ENCODE measurements at places on chromosomes 12 and 14. TPM values are rescaled to one million over a fixed set of nuclear protein-coding genes. Genes with fewer than 3 reads are reported as not detected.
A peak's percentile ranks its signal among the peaks of the same experiment; 100 is the strongest.

GRCh38 chr12:56935157-56935556, 949 bp upstream of the SDR9C7 start:
- no peaks in the 10 kb centered on the region for H3K27me3 ChIP-seq
- H3K27ac ChIP-seq, result no peak overlapping the region
- no peak for DNase-seq
- H3K36me3 ChIP-seq, result no peaks in the 10 kb centered on the region
- H3K4me3 ChIP-seq, result no peak overlapping the region

GRCh38 chr14:69877492-69877891, 1.7 kb upstream of the SMOC1 start:
- H3K36me3 ChIP-seq, result no peaks in the 10 kb centered on the region
- peaks cover 21% of the 10 kb centered on the region for H3K27me3 ChIP-seq
- DNase-seq, result no peak
- no peak overlapping the region for H3K4me3 ChIP-seq
- H3K27ac ChIP-seq, result no peak overlapping the region

DNA sequence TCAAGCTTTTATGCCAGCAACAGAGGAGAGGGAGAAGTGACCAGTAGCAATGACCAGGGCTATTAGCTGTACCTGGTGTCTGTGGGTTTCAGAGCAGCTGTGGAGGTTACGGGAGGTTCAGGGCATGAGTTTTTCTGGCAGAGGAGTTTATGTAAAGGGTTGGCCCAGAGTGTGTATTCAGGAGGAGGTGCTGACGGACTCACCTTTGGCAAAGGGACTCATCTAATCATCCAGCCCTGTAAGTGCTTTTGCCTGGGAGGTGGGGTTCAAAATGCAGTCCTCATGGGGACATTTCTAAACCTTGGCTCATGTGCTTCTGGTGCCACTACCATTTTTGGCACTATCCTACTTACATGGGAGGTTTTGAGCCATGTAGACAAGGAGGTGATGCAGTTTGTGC, 95.3 kb downstream of the DAD1 start:
- no peak overlapping the region for H3K4me3 ChIP-seq
- H3K4me1 ChIP-seq, result no peaks in the 10 kb centered on the region
- no peaks in the 10 kb centered on the region for H3K36me3 ChIP-seq
- no peaks in the 10 kb centered on the region for H3K27me3 ChIP-seq

DNA sequence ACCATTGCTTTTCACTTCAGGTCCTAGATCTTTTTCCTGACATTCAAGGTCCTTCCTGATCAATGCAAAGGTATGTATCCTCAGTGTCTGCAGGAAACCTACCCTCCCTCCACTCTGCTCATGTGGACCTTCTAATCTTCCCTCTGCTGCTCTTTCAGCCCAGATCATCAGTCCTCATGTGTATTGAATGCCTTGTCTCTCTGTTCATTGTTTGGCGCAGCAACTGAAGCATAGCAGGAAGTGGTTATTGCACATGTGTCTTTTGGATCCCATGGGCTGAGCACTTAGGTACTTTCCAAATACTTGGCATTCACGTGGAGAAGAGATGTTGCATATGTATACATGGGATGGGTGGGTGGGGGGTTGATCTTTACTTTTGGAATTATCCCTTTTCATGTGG, 4.3 kb upstream of the NIN start:
- no peak overlapping the region for H3K4me3 ChIP-seq
- no peak for DNase-seq
- H3K27ac ChIP-seq, result no peak overlapping the region
- H3K36me3 ChIP-seq, result peaks cover 7% of the 10 kb centered on the region
- H3K4me1 ChIP-seq, result peaks cover 16% of the 10 kb centered on the region

DNA sequence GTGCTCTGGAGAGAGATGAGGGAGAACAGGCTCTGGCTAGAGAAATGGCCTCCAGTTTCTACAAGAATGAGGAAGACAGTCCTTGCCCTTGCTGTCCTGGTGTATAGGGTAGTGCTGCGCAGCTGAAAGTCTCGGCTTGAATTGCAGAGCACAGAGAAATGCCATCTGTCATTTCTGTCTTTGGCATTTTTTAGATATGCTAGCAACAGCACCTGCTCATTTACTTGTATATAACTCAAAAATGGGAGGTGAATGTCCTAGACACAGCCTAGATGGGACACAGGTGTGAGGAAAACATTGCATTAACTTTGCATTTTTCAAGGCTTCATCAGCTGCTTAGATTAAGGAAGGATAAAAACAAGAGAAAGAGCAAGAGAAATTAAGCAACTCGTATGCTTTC, 35.8 kb downstream of the GPR19 start:
- H3K4me3 ChIP-seq, result no peak overlapping the region
- H3K36me3 ChIP-seq, result no peaks in the 10 kb centered on the region
- no peak overlapping the region for H3K27ac ChIP-seq

DNA sequence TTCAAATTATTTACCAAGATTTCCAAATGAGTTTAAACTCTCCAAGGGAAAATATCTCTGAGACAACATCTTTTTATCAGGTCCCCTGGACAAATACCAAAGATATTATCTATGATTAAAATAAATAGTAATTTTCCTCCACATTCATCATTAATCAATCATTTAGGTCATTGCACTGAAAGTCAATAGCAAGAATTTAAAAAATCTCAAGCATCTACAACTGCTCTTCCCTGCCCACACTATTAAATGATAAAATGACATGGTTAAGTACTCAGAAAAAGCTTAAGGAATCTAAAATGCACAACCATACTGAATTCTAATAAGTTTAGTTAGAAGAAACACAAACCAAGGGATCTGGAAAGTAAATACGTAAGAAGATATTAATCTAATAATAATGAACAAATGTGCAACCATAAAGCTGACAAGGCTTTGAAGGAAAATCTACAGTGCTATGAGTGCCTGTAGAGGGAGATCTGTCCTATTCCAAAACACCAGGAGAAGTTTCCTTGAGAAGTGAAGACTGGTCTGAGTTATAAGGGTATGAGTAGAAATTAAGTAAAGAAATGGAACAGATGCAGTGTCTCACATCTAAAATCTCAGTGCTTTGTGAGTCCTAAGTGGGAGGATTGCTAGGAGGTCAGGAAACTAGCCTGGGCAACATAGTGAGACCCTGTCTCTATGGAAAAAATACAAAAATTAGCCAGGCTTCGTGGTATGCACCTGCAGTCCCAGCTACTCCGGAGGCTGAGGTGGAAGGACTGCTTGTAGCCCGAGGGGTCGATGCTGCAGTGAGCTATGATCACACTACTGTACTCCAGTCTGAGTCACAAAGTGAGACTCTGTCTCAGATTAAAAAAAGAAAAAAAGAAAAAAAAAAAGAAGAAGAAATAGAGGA, 19.2 kb downstream of the INTS13 start:
- peaks cover 36% of the 10 kb centered on the region for H3K36me3 ChIP-seq
- no peaks in the 10 kb centered on the region for H3K4me1 ChIP-seq
- no peak for DNase-seq
- no peak overlapping the region for H3K27ac ChIP-seq

- H3K4me3 ChIP-seq, result no peak overlapping the region
- no peaks in the 10 kb centered on the region for H3K4me1 ChIP-seq
- H3K36me3 ChIP-seq, result no peaks in the 10 kb centered on the region
- H3K27ac ChIP-seq, result no peak overlapping the region
Observed at GRCh38 chr12:116771651-116772050, 33.5 kb downstream of the RNFT2 start.

DNA sequence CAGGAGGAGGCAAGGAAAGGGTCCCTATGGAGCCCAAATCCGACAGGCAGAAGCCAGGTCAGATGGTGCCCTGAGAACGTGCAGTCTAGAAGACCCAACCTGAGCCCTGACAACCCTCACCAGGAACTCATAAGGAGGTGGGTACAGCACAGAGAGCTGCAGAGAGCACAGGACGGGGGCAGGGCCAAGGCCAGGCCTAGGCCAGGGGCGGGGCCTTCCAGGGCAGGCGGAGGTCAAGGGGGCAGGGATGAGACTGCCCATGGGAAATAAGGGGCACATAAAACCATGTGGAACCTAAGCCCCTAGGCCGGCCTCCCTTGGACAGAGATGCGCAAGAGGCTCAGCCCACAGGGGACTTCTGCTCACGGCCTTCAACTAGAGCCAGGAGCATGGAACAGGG, 45.1 kb downstream of the SSH1 start:
- no peaks in the 10 kb centered on the region for H3K27me3 ChIP-seq
- DNase-seq, result no peak
- H3K4me1 ChIP-seq, result peaks cover 9% of the 10 kb centered on the region
- H3K36me3 ChIP-seq, result peaks cover 89% of the 10 kb centered on the region

DNA sequence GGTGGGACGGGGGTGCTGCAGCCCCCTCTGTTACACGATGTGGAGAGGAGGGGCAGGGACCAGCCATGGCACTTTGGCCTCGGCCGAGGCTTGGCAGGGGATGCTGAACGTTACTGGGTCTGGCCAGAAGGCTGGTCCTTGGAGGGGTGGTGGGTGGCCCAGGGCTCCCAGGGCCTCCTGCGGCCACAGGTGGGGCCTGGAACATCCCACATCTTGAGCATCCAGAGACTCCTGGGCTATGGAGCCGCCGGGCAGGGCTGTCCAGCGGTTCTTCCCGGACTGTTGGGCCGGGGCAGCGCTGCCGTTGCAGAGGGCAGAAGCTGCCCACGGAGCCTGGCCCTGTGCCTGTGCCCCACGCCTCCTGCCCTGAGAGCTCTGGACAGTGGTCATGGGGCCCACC, 15.9 kb downstream of the KIF26A start:
- H3K27me3 ChIP-seq, result no peaks in the 10 kb centered on the region
- no peak for DNase-seq
- H3K36me3 ChIP-seq, result no peaks in the 10 kb centered on the region
- no peaks in the 10 kb centered on the region for H3K4me1 ChIP-seq
- H3K27ac ChIP-seq, result no peak overlapping the region

- no peak overlapping the region for H3K4me3 ChIP-seq
- no peak overlapping the region for H3K27ac ChIP-seq
- peaks cover 8% of the 10 kb centered on the region for H3K4me1 ChIP-seq
- no peaks in the 10 kb centered on the region for H3K36me3 ChIP-seq
- no peak for DNase-seq
Observed at GRCh38 chr14:80496090-80496489, 284.8 kb upstream of the DIO2 start.

DNA sequence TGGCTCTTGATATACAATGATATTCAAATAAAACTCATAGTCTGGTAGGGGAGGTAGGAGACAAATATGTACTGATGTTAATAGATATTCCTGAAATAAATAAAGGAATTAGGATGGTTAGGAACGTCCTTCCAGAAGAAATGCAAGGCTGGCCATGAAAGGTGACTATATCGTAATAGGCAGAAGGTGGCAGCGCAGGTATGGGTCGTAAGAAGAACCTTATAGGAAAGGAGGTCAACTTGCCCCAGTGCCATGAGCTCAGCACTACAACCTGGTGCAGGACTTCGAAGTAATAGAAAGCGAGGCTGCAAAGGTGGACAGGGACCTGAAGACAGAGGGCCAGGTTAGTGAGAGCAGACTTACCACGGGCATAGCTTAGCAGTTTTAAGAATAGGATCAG, 55.3 kb upstream of the FGD4 start:
- H3K27me3 ChIP-seq, result no peaks in the 10 kb centered on the region
- no peaks in the 10 kb centered on the region for H3K4me1 ChIP-seq
- peaks cover 7% of the 10 kb centered on the region for H3K36me3 ChIP-seq
- no peak overlapping the region for H3K27ac ChIP-seq
- H3K4me3 ChIP-seq, result no peak overlapping the region

- H3K27ac ChIP-seq, result peak overlapping the region; percentile 94
- H3K4me3 ChIP-seq, result no peak overlapping the region
- H3K27me3 ChIP-seq, result no peaks in the 10 kb centered on the region
- no peak for DNase-seq
- no peaks in the 10 kb centered on the region for H3K36me3 ChIP-seq
Observed at GRCh38 chr12:28024231-28024995, 51.9 kb upstream of the PTHLH start.

- no peak overlapping the region for H3K4me3 ChIP-seq
- H3K36me3 ChIP-seq, result 0 out of 2 replicates have a peak, but pooled peaks cover 2% of the 10 kb centered on the region
- peak overlapping the region; percentile 56 for H3K27ac ChIP-seq
- peaks cover 21% of the 10 kb centered on the region for H3K4me1 ChIP-seq
- no peaks in the 10 kb centered on the region for H3K27me3 ChIP-seq
Observed at GRCh38 chr12:94304566-94305061, 155.1 kb downstream of the CEP83 start.

- no peaks in the 10 kb centered on the region for H3K27me3 ChIP-seq
- peaks cover 14% of the 10 kb centered on the region for H3K4me1 ChIP-seq
- DNase-seq, result no peak
- H3K27ac ChIP-seq, result no peak overlapping the region
- H3K36me3 ChIP-seq, result no peaks in the 10 kb centered on the region
- no peak overlapping the region for H3K4me3 ChIP-seq
Observed at GRCh38 chr12:47121146-47121545, 41.4 kb upstream of the AMIGO2 start.

- no peak for DNase-seq
- no peaks in the 10 kb centered on the region for H3K4me1 ChIP-seq
- no peaks in the 10 kb centered on the region for H3K27me3 ChIP-seq
- H3K27ac ChIP-seq, result no peak overlapping the region
Observed at GRCh38 chr12:109678719-109679118, 34.9 kb upstream of the FAM222A start.

GRCh38 chr14:70713511-70713916, 71.8 kb downstream of the TTC9 start:
- H3K27ac ChIP-seq, result no peak overlapping the region
- DNase-seq, result no peak
- H3K4me1 ChIP-seq, result no peaks in the 10 kb centered on the region

DNA sequence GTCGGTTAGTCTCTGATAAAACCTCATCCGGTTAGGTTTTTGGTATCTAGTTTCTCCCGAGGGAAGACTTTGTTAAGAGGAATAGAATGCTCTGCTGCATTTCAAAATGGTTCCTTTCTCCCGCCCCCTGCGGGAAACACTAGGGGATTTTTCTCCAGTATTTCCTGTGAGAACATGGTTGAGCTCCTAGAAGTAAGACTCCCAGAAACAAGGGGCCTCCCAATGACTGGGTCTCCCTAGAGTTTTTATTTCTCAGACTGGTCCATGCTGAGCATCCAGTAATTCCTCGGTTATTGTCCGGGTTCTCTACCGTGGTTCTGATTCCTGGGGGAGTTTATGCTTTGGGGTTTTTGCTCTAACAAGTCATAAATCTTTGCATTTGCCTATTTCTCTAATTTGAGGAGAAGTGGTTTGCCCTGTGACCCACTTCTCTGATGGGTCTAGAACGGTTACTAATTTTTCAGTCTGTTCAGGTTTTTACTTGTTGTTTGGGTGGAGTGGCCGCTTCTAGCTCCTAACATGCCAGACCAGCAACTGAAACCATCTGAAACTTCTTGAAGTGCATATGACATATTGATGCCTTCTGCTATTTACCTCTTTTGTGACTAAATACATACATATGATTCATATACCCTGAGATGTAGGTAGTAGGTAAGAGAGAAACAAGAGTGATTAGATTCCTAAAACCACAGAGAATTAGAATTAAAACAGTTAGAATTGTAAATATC, 25.1 kb downstream of the TESPA1 start:
- no peak overlapping the region for H3K4me3 ChIP-seq
- peaks cover 19% of the 10 kb centered on the region for H3K27me3 ChIP-seq
- no peak overlapping the region for H3K27ac ChIP-seq
- H3K36me3 ChIP-seq, result no peaks in the 10 kb centered on the region
- H3K4me1 ChIP-seq, result no peaks in the 10 kb centered on the region
- DNase-seq, result no peak

Gene NCKAP5L
- total RNA-seq, result 35.7 TPM

Gene GLIPR1L1
- not detected for total RNA-seq

Gene CLECL1
- total RNA-seq, result not detected

Gene JPH4
- total RNA-seq, result not detected

Gene VRTN
- not detected for total RNA-seq

Gene CABP1
- total RNA-seq, result not detected

Gene PCED1B
- total RNA-seq, result 13.1 TPM

Gene TCTN2
- 17.2 TPM for total RNA-seq

Gene RNASE1
- not detected for total RNA-seq

Gene SLCO1C1
- not detected for total RNA-seq

Gene C1S
- 35.0 TPM for total RNA-seq
